Inflammatory macrophage (primary cell): ENCODE measurements at places on chromosomes 3 and 15.

DNA sequence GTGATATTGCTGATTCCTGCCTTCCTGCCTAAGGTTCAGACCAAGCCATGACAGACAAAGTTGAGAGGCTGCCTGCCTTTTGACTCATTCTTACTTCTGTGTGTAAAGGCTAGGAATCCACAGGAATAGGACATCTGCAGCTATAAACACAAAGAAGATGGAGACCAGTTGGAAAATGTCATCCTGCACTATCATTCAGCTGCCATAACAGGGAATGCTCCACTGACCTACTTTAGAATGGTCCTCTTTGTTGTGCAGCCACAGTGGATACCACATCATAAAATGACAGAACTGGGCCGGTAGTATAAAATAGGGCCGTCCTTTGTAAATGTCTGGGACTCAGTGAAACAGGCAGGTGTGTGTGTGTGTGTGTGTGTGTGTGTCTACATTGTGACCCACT is 75.1 kb downstream of the STAC start:
- no peak for DNase-seq

- no peak for DNase-seq
These were observed 60.3 kb upstream of the PDZRN3 start for GRCh38 chr3:73685061-73685460.

DNA sequence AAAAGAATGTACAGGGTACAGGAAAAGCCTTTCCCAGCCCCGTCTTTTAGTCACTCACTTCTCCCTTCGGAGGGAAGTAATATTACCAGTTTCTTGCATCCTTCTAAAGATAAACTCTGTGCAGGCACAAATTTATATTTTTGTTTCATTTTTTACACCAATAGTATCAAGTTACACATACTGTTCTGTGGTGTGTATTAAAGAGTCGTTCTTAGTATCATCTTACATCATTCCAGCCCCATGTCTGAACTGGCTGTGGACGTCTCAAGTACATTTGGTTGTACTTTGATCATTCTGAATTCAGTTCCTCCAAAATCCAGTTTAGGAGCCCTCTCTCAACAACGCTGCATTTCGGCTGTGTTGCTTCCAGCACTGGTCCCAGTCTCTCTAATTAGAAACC is 68.7 kb downstream of the LMLN start:
- no peak for DNase-seq

- no peak for DNase-seq
These were observed 352.8 kb upstream of the SEMA6D start for GRCh38 chr15:47364230-47365141.

DNA sequence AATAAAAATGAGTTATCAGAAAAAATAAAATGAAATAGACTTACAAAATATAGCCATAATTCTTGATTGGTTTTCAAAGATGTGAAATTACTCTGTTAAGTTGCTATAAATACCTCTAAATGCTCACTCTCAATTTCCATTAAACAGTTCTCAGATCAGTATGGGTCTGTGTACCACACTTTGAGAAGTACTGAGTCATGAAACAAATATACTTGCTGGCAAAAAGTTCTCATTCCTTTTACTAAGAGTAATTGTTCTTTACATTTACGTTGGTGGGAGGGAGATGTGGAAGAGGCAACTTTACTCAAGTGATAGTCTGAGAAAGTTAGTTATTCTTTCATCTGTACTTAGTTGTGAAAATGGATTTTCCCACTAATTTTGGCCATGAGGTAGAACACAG is 96.3 kb downstream of the ZNF385D start:
- DNase-seq, result no peak

GRCh38 chr15:51830276-51830806 is 888 bp downstream of the TMOD3 start:
- DNase-seq, result peak; percentile 56

- DNase-seq, result no peak
These were observed 78.7 kb downstream of the ZNF385D start for GRCh38 chr3:21672303-21672702.

GRCh38 chr15:29111705-29112281 is 157.8 kb downstream of the NSMCE3 start:
- DNase-seq, result no peak

DNA sequence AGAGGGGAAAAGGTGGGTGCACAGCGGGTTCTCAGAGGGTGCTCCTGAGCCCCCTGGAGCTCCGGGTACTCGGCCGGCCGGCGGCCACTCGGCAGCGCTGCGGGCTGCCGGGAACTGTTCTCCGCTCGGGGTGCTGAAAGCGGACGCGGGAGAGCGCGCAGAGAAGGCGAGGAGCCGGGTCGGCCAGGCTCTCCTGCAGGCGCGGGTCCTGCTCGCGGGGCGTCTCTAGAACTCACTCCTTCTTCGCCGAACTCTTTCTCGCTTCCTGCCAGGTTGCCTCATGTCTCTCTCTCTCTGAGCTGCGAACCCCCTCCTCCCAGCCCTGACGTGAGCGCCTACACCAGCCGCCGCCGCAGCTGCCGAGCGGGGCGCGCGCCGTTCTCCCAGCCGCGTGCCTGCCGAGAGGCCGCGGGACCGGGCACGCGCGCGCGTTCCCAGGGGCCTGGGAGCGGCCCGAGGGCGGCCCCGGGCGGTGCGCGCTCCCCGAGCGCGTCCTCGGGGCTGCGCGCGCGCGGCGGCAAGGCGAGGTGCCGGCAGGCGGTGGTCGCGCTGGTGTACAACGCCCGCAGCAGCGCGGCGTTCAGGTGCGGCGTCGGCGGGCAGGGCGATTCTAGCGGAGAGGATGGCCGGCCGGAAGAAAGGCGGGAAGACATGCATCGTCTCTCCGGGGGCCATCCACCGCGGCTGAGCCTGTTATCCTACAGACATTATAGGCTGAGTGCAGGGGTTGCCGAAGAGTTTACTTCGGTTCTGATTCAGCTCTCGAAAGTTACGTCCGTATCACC is at the start of gene PEX5L:
TSS of gene PEX5L (minus strand) at position 267 of the 785 bp plus-strand sequence. CDS start 338 bp downstream, outside the sequence.
- DNase-seq, result peak; percentile 20

- DNase-seq, result peak; percentile 81
These were observed 39.7 kb downstream of the SPATA12 start for GRCh38 chr3:57100046-57100695.
